ENCODE measurements at places on chromosomes 7 and 10.

- no peak for DNase-seq
Measured at GRCh38 chr7:115782696-115783490, 247.7 kb downstream of the TFEC start.

- no peak for DNase-seq
Measured at GRCh38 chr10:27687326-27687725, 58.3 kb downstream of the MKX start.

GRCh38 chr10:4635388-4635787 is 190.6 kb upstream of the AKR1E2 start:
- no peak for DNase-seq

- DNase-seq, result no peak
Measured at GRCh38 chr10:100747456-100748230, 2.3 kb downstream of the PAX2 start.

DNA sequence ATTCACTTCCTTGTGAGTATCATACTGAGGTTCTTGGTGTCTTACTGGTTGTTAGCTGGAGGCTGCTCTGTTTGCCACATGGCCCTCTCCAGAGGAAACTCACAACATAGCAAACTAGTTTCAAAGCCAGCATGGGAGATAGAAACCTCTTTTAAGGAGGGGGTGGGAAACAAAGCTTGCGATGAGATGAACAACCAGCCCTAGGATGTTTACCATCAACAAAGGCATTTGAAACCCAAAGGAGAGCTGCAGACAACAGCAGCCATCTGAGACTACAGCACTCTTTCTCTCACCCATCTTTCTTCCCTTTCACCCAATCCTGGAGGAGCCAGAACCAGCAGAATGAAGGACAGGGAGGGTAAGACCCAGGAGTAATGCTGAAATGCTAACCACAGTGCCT is 182.1 kb downstream of the NEBL start:
- DNase-seq, result no peak

GRCh38 chr7:28434510-28434909 is 22.2 kb downstream of the CREB5 start:
- no peak for DNase-seq

- DNase-seq, result no peak
Measured at GRCh38 chr10:29585488-29585976, 49.2 kb downstream of the SVIL start.

DNA sequence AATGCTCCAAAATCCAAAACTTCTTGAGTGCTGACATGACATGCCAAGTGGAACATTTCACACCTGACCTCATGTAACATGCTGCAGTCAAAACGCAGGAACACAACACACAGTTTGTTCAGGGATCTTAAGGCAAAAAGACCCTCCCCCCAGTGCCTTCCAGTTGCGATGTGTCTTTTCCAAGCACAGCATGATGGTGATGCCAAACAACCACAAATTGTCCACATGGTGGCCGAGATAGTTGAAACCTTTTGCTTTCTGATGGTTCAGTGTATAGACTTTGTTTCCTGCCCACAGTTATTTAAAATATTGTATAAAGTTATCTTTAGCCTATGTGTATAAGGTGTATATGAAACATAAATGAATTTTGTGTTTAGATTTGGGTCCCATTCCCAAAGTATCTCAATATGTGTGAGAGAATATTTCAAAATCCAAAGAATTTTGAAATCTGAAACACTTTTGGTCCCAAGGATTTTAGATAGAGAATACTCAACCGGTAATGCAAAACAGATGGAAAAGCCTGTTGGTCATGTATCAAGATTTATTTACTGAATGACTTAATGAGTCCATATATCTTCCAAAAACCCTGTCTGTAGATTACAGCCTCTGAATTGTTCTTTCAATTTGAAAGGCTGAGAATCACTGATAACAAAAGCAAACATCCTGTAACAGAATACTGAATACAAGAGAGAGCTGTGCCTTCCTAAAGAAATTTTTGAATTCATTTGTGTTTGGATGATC is 93.4 kb upstream of the OIT3 start:
- no peak for DNase-seq

DNA sequence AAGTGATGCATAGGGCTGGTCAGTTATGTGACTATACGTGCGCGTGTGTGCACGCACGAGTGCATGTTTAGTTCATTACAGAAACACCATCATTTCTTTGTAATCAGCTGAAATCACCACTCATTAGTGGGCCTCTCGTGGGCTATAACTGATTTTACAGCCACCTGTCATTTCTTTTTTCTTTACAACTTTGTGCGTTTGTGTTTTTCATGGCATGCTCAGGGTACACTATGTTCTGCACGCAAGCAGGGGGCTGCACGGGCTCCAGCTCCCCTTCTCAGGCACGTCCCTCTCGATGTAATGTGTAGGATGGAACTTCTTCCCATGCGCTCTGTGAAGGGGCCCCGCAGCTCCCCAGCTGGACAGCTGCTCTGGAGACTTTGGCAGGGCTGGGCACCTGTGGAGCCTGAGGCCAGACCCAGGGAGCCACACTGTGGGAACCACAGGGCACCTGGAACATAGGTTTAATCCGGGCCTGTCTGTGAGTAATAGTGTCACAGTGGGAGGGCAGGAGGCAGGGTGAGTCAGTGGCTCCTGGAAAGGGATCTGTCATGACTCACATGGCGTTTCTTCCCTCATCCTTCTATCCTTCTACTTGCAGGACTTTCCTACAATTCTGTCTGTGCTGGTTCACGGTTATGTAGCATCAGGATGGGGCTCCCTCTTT is 4.9 kb downstream of the GCK start:
- DNase-seq, result no peak

DNA sequence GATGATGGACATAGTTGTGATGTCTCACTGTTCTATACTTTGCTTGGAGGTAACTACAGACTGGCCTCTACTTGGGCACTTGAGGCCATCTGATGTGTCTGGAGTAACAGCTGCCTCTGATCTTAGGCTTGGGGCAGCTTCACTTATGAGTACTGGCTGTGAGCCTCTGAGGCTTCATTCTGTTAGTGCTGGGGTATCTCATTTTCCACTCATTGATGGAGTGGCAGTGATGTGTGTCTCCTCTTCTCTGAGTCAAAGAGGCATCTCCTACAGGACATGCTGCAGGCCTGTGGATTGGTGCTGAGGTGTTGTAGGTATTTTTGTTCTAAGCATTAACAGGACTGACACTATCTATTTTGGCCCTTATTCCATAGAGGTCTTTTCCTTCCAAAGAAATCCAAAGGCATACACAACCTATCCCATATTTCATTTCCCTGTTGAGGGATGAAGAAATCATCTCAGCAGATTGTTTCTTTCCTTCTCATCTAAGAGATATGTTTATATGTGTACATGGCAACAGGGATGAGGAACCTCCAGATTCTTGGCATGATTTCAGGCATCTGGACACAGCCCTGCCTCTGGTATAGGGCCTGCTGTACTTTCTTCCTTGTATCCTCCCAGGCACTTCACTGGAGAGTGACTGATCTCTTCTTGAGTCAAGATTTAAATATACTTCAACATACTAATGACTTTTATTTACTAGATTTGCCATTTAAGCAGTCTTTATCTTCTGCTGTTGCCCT is 65.7 kb upstream of the NOBOX start:
- DNase-seq, result no peak

GRCh38 chr7:156640949-156641485 is 443 bp downstream of the RNF32 start:
- DNase-seq, result peak; percentile 74

DNA sequence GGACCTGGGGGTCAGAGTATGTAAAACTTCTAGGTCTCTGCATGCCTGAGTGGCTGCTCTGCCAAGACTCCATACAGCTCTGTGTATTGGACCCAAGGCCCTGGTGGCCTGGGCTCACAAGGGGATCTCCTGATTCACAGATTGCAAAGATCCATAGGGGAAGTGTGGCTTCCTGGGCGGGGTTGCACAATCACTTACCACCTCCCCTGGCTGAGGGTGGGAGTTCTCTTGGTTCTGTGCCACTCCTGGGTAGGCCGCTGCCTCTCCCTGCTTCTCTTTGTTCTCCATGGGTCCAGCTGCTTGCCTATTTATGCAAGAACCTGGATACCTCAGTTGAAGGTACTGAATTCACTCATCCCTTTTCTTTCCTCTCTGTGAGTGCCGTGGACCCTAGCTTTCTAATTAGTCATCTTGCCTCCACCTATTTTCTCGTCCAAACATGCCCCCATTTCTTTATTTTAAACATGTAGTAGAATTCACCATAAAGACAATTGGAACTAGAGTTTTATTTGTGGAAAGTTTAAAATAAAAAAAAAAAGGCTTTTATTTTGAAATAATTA is 18.5 kb upstream of the AGR3 start:
- DNase-seq, result no peak

DNA sequence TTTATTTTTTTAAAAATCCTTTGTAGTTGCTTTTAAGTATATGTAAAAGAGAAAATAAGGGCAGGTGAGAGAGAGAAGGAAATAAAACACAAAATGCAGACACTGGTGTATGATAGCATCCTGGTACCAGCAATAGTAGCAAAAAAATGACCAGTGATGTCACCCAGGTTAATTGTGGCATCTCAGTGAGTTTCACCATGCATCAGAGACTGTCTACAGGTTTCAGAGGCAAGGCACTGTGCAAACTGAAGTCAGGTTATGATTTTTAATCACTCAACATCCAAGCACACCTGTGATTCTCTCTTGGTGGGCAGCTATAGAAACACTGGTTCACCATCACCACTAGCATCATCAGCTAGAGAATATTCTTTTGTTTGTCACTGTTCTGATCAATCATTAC is 509.3 kb downstream of the SORCS1 start:
- no peak for DNase-seq

DNA sequence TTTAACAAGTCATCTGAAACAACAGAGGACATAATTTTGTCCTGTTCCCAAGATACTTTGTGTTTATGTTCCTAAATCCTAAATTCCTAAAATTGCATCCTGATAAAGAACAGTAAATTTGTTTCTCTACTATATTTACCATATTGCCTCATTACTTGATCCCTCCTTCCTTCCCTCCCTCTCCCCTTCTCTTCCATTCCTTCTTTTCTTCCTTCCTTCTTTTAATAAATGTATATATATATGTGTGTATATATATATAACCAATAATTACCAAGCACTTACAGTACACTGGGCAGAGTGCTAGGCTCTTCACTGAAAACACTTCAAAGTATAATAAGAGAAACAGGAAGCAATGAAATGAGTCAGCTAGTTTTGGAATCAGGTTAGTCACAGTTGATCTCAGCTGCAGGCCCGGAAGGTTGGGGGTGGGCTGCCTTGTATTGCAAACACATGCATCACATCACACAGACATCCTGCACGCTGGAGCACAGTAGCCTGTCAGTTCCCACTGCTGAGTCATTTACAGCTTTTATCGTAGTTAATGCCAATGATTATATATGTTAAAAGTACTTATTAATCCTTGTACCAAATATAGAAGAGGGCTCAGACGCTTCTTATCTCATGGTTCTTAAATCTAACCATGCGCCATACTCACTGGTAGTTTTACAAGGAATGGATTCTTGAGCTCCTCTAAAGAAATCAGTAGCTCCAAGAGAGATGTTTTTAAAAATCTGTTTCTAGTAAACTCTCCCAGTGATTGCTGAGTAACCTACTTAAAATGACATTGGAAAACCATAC is 551.7 kb downstream of the GRM8 start:
- DNase-seq, result peak; percentile 71

- peak; percentile 95 for DNase-seq
Measured at GRCh38 chr7:103296901-103297836, at the start of gene PMPCB. TSS of gene PMPCB (plus strand) at chr7:103297435. CDS start at chr7:103297460, 25 bp downstream.

DNA sequence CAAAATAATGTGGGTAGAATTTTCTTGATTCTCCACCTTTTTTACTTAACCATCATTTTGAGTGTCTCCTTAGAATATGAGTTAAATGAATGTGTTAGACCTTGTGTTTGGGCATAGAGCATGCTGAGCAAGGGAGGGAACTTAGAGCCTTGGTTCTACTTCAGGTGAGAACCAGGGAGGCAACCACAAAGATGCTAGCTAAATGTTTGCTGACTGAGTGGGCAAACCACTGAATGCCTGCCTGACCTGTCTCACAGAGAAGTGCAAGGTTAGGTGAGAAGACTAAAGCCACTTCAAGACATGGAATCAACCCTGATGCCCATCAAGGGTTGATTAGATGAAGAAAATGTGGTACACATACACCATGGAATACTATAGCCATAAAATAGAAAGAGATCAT is 242.6 kb upstream of the ZNF32 start:
- DNase-seq, result no peak

DNA sequence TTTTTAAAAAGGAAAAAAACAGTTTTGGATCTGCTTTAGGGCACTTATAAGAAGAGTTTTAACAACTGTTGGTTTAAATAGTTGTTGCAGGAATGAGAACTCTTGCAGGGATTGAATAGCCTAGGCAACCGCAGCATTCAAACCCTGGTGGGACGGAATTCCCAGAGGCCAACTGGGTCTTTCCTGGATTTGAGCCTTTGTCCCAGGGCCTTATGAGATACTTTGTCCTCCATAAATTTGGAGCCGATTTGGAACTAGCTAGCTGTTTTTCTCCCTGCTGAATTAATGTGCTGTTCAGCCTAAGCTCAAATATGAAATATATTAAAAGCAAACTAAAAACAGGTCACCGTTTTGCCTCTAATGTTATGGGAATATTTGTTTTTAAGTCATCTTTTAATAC is 109.6 kb downstream of the LRMDA start:
- DNase-seq, result no peak

DNA sequence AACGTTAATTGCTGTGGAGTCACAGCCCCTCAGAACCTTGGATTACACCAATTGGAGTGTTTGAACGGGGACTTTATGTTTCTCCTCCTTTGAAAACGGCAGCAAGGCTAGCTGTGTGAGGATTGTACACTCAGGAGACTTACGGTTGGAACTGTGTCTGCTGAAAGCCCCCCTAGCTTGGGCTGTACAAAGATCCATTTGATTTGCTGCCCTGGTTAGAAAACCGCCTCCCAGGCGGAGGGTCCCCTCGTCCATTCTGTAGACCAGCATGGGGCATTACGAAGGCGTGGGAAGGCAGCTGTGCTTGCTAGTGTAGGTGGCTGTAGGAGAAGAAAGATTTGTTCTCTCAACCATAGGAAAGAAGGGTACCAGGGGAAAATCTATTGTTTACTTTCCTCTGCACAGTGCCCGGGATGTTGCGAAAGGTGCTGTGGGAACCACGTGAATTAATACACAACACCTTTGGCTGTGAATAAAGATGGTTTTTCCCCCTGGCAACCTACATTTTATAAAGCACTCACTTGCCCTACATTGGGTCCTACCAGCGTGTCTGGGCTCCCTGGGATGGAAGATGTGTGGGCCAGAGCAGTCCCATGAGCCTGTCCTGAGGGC is 73.4 kb upstream of the BTBD16 start:
- DNase-seq, result no peak
